ENCODE measurements at places on chromosomes 1 and 21.
A peak's percentile ranks its signal among the peaks of the same experiment; 100 is the strongest.

- DNase-seq, result no peak
Observed at GRCh38 chr1:190595438-190595837, 117.8 kb upstream of the BRINP3 start.

DNA sequence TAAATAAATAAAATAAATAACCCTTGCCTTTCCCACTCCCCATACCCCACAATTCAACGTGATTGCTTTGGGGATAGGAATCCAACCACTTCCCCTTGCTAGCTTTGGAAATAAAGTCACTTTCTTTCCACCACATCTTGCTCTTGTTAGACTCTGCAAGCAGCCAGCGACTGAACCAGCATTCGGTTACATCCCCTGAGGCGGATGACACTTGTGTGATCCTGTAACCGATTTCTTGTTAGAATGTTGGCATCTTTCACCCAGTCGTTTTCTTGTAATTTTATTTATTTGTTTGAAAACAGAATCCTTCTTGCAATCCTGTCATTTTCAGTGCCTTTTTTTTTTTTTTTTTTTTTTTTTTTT is 1.6 kb upstream of the IFNGR2 start:
- DNase-seq, result no peak

GRCh38 chr1:67892476-67893125 is 59.3 kb upstream of the GNG12 start:
- no peak for DNase-seq

- no peak for DNase-seq
Observed at GRCh38 chr1:114455102-114455785, 55.8 kb downstream of the TRIM33 start.

- DNase-seq, result no peak
Observed at GRCh38 chr1:38152351-38153065, 105.9 kb upstream of the POU3F1 start.

DNA sequence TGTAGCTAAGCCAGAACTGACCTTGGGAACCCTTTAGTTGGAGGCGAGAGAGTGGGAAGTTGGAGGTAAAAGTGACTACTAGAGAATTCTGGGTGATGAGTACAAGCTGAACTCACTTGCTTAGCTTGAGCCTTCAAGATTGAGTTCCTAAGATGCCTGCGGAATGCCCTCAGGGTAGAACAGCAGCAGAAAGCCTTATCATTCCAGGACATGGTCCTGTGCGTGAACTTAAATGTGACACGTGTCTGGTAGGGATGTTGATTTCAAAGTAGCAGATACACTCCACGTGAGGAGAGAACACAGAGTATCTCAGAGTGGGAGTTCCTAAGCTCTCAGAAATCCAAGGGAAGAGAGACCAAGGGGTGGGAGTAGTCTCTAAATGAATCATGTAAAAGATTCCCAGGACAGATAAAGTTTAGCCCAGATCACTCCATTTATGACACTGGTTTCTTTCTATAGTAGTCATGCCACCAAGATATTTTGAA is 60.1 kb downstream of the KCNK1 start:
- DNase-seq, result no peak

DNA sequence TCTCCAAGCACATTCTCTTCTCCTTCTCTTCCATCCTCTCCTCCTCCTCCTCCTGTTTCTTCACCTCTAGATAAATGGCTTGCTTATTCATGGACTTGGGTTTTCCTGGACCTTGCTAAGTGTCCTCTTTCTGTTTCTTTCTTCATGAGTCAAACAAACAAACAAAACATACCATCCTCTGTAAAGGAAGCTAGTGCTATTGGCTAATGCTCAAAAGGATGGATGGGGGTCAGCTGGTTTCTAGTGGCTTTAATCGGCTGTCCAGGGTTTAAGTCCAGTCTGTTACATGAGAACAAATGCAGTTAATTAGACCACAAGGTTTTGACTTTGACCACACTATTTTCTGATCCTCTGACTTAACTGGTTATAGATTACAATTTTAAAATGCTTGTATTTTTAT is 83.8 kb upstream of the TSPAN2 start:
- no peak for DNase-seq

DNA sequence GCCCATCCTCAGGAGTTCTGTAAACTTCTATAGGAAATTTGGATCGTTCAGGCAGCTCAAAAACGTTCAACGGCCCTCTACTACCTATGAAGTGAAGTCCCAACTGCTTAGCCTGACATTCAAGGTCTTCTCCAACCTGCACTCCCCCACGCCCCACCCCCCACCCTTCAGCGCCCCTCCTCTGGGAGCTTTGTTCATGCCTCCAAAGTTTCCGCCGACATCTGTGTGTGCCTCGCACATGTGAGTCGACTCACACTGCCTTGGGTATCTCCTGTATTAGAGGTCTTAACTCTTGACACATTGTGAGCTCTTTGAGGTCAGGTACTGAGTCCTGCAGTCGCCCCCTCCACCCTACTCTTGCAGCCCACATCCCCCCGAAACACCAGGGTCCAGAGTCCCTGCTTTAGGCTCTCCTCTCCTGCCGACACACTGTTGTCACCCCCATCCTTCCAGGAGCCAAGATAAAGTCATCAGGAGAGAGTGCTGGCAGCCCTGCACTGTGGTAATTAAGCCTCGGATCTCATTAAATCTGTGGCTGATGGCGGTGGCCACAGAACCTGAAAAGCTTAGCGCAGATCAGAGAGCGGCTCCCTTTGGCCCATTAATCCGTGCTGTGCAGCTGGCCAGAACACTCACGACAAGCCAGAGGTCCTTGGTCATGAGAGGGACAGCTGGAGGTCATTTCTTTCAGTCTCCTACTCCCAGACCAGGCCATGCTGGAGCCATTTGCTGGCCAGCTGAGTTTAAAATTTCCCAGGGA is 1.4 kb upstream of the PAFAH2 start:
- no peak for DNase-seq

- DNase-seq, result no peak
Observed at GRCh38 chr1:155170101-155170785, 2.9 kb downstream of the KRTCAP2 start.

DNA sequence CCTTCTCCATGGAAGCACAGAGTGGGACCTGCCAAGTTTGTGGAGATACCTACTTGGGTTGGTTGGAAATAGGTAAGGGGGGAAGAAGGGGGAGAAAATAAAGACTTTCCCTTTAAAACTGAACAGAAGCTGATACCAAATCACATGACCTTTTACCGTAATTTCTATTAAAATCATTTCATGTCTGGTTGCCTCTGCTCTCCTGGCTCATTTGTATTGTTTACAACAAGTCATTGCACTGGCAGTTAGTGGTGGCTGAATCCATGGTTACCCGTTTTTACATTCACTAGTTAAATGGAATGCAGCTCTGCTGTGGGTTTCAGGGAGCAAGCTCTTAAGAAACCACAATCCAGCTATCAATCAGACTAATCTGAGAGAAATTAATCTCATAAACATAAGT is 353.7 kb upstream of the ESRRG start:
- DNase-seq, result no peak

- DNase-seq, result no peak
Observed at GRCh38 chr1:221069986-221070385, 190.7 kb downstream of the HLX start.

- no peak for DNase-seq
Observed at GRCh38 chr1:45913731-45914501, 110.5 kb downstream of the MAST2 start.

DNA sequence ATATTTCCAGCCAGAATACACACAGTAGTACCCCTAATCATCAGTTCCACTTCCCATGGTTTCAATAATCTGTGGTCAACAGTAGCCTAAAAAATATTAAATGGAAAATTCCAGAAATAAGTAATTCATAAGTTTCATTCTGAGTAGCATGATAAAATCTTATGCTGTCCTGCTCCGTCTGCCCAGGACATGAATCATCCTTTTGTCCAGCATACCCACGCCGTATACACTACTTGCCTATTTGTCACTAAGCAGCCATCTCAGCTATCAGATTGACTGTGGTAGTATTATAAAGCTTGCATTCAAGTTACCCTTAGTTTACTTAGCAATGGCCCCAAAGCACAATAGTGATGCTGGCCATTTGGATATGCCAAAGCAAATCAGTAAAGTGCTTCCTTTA is 118.7 kb downstream of the SLC5A9 start:
- no peak for DNase-seq

DNA sequence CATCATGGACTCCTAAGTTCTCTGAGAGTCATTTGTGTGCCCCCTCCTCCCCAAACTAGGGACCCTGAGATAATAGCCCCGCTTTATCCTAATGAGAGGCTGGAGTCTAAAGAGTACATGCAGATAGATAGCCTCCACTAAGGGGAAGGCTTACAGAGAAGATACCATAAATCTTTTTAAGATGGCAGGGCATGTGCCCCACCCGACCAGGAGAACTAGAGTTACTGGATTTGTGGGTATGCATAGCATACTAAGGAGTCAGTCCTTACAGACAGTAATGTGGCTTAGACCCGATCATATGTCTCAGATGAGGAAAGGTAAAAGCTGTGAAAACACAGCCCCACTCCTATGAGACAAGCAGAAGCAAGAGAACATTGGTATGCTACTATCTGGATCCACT is 25.7 kb upstream of the PKN2 start:
- no peak for DNase-seq

GRCh38 chr1:162994921-162995320 is 74.2 kb upstream of the RGS4 start:
- DNase-seq, result no peak

DNA sequence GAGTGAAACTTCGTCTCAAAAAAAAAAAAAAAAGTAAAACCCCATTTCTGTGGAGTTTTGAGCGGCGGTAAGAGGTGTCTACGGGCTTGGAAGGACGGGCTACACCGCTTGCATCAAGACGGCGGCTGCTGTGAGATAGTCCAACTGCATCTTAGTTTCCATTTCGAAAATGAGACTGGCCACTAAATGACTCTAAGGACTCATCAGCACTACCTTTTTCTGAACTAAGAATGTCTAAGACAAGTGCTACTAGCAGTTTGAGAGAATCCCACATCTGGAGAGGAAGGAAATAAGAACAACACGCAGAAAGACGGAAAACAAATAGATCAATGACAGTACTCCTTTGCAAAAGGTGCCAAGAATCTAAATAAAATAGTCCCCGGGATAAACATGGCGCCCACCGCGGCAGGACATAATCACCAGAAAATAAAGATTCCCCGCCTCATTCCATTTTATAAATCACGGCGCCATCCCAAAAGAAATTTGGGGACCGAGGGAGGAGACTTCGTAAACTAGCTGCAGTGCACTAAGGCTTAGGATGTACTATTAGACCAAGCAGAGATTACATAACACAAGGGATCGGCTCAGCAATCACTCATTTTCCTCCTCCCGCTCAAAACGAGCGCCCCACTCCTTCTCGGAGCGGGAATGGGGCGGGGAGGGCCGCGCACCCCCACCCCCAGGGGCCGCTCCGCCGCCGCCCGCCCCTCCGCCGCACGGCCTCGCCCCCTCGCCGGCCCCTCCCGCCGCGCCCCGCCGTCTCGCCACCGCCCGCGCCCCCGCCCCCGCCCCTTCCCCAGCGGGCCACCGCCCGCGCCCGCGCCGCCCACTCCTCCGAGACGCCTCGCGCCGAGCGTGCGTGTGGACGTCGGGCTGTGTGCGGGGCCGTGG is 1.1 kb downstream of the POGZ start:
- DNase-seq, result peak; percentile 79

DNA sequence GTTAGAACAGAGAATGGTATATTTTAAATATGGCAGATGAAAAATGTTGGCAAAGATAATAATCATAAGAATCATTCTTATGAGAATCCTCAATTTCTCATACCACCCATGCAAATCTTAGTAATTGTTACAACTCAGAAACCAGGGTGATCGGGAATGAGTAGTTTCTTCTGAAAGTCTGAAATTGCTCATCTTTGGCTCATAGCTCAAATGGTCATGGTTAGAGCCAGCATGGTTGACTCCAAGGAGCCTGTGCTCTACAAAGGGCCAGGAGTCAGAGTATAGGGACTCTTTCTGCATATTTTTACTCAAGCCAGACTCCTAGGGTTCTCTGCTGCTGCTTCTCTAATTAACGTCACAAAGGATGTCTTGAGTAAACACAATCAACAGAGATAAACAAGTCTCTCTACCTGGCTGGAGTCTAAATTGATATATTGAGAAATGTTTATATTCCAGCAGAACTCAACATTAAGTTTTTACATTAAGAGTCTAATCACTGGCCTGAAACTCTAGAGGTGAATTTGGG is 1.9 kb upstream of the ETV3 start:
- DNase-seq, result no peak

DNA sequence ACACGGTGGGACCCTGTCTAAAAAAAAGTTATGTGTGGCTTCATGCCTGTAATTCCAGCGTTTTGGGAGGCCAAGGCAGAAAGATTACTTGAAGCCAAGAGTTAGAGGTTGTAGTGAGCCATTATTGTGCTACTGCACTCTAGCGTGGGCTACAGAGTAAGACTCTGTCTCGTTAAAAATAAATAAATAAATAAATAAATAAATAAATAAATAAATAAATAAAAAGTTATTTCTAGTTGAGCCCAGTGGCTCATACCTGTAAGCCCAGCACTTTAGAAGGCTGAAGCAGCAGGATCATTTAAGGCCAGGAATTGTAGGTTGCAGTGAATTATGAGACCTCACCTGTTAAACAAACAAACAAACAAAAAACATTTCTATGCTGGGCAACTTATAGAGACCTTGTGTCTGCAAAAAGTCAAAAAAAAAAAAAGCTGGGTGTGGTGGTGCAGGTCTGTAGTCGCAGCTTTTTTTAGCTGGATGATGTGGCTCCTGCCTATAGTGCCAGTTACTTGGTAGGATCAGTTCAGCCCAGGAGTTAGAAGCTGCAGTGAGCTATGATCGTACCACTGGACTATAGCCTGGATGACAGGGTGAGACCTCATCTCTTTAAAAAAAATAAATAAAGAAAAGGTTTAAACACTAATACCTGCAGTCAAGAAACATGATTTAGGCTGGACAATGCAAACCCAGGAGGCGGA is 25.6 kb downstream of the GON4L start:
- no peak for DNase-seq

DNA sequence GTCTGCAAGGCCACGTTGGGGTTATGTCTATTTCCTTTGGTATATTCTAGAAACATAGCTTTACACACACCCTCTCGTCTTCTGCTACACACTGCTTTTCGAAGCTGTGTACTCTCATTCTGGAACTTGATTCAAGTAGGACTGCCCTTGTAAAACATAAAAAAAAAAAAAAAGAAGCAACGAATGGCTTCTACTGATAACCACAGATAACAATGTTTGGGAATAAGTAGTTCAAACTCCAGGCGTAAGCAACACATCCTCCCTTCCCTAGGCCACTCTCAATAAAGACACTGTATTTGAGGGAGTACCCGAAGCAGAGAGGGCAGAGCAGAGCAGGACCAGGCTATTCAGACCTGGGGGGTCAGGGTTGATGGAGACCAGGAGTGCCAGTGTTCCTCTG is 496.7 kb downstream of the MATN1 start:
- no peak for DNase-seq

DNA sequence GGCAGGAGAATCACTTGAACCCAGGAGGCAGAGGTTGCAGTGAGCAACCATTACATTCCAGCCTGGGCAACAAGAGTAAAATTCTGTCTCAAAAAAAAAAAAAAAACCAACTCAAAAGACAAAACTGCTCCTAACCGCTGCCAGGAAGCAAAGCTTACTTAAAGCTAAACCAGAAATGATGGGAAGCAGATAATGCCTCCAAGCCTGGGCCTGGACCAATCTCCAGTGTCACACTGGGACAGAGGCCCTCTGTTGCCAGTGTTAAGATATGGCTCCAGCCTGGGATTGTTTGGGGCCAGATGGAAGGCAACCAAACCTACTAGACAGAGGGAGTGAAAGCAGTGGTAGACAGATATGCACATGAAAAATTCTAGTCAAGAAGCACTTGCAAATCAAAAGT is 36.9 kb downstream of the NSL1 start:
- peak; percentile 55 for DNase-seq
